ENCODE measurements at places on chromosomes 6 and 20.

GRCh38 chr6:154371281-154371680 lies 14.7 kb upstream of the IPCEF1 start:
- no peak for DNase-seq

DNA sequence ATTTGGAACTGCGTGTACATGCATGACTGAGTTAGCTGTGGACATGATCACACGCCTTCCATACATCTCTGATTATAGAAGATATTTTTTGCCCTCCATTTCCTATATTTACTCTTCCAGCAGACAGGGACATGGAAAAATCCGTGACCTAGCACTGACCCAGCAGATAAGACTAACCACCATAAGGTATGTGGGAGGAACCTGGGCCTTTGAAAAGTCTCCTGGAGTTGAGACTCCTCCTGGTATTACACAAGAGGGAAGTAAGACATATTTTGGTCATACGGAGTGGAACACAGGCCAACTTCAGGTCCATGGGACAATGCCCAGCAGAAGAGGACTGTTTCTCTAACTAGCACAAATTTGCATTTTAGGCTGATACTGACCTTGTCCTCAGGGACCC lies 13.7 kb upstream of the SIRPB1 start:
- DNase-seq, result no peak

GRCh38 chr6:12570461-12571030 lies 146.0 kb upstream of the PHACTR1 start:
- no peak for DNase-seq

DNA sequence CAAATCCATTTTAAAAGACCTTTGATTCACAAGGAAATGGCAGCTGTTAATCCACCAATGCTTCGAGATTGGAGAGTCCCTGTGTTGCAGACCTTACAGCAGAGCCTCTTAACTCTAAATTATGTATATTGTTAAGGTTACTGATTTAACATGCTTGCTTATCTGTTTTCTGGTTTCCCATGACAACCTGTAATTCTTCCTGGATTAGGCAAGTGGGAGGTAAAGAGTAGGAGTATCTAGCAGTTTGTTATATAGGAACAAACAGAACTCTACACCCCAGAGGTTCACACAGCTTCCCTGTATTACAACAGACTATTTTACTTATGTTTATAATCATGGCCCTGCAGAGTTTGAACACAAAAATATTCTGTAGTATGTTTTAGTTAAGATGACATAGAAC lies 39.5 kb downstream of the NKX2-4 start:
- DNase-seq, result no peak

- no peak for DNase-seq
These were observed 183.3 kb downstream of the FOXC1 start for GRCh38 chr6:1792989-1793388.

DNA sequence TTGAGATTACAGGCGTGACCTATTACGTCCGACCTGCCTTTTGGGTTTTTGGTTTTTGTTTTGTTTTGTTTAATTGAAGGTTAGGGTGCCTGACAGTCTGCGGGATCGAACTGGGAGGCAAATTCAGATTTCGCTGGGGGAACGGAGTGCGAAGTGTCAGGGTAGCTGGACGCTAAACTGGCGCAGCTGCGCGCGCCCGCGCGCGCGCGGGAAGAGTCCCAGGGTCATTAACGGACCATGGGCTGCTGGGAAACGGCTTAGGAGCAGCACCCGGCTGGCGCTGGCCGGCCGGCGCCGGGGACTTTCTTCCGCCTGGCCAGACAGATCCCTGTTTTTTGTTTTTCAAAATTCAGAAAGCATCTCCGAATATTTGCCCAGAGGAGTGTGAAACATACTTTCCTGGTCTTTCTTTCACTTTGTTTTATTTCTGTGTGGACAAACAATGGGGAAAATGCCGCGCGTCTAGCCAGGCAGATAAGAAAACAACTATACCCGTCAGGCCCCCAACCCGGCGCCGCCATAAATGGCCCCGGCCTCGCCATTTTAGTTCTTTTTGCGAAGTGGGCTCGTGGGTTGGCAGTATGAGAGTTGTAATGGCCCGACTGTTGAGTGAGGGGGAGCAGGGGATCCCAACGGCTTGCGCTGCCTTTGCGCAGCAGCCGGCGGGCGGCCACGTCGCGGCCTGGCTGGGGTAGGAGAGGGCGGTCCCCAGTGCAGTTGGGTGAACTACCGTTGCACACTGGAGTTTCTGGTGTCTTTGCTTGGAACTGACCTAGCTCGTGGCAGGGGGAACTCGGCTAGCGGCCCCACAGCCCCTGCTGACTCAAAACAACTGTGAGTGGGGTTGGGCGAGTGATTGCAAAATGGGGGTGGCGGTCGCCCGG lies 7.1 kb downstream of the HSPA1B start:
- DNase-seq, result peak; percentile 82

GRCh38 chr6:151284012-151284411 lies 44.2 kb downstream of the AKAP12 start:
- no peak for DNase-seq
